GM19239 (cell line): ENCODE measurements at places on chromosomes 11 and 22.

DNA sequence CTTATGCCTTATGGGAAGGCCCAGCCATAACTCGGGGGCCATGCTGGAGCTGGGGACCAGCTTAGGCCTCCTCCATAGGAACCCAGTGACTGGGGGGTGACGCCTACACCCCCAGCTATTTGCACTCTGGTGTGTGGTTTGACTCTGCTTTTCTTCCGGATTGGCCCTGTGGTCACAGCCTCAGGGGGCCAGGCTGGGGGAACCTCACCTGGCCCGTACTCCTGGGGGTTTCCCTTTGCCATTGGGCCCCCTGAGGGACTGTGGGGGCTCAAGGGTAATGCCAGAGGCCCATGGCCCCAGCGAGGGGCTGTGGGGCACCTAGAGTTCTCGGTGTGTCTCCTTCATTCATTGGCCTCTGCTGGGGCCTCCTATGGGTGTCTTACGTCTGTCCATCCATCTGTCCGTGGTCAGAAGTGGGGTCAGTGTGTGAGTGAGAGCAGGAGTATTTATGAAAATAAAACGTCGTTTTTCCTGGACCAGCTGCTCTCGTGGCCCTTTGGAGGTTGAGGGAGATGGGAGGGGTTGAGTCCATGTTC, 6.3 kb upstream of the SH3BP1 start:
- DNase-seq = peak; percentile 81

- DNase-seq = peak; percentile 16
Measured at GRCh38 chr11:63761931-63762653, 6.5 kb downstream of the ZFTA start.

- no peak for DNase-seq
Measured at GRCh38 chr11:115065830-115066664, 387.7 kb downstream of the NXPE2 start.

DNA sequence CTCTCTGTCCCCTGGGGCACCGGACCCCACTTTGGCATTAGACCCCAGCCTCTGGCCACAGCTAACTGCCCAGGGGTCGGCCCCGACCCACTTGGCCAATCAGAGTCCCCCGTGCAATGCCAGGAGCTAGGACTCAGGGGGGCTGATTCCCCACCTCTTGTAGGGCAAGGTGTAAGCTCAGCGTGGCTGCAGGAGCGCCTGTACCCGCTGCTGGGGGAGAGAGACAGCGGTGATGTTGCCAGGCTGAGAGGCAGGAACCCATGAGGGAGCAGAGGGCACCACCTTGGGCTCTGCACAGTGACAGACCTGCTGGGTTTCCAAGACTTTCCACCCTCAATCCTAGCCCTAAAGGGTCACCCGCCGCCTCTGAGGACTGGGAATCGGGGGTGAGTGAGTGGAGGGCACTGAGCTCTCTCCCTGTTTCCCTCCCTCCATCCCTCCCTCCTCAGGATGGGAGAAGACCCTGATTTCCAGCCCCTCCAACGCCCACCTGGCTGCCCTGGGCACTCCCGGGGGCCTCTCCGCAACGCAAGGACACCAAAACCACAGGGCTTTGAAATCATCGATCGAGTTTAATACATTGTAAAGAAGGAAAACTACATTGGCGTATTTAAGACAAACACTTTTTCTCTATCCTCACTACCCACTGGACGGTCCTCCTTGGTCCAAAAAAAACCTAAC, 128.4 kb downstream of the ARHGAP8 start:
- no peak for DNase-seq

DNA sequence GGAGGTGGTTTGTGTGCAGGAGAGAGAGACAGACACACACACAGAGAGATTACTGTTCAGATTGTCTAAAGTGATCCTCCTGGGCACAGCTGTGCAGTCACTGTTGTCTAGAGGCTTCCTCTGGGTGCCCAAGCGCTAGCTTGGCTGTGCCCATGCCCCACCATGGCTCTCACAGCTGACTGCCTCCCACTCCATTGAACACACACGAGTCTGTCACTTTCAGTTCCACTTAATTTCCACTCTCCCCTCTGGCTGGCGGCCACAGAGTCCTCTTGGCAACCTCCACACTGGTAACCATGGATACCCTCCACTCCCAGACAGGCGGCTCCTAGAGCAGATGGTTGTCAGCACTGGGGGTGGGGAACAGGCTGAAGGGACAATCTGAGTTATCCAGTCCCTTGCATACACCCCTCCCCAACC, 29.1 kb downstream of the MAP6 start:
- DNase-seq = no peak

DNA sequence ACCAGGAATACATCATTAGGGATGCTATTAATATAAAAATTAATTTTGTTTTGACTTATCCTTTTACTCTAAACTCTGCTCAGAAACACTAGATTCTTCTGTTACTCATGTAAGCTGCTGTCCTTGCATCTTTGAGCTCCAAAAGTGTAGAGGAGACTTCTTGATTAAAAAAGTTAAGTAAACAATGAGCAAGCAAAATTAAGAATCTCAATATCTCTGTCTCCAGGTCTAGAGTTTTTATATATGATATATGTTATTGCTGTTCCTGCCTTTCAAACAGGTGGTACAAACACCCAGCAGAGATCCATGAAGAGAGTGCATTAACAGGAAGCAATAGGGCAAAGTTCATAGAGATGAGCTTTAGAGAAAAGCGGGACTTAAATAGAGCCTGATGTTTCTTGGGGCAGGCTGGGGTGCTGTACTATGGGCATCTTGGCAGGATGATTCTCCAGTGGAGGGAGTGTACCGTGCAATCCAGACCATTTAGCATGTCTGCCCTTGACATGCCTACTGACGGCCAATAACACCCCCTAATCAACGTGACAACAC, 6.9 kb downstream of the MAPK1 start:
- DNase-seq = no peak

DNA sequence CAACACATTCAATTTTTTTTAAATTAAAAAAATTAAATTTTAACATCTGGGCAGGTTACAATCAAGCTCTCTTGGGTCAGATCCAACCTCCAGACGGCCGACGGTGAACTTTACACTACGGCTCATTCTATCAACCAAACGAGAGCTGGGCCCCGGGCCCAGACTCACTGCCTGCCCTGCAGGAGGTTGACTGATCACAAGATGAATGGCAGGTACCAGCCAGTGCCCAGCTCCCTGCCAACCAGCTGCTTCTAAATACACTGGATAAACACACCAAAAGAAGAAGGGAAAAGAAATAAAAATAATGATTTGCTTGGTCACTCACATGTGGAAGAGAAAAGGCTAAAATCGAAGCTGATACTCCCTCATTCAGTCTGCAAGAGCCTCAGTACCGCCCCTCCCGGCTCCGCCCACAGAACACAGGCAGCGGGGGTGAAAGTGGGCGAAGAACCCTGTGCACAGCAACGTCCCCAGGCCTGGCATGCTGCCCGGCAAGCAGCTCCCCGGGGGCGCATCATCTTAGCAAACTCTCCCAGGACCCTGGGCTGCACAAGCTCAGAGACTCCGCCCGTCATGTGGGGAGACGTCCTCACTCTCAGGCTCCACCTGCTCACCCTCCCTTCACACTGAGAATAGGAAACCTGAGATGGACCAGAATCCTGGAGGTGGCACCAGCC, 303.4 kb downstream of the SHANK2 start:
- no peak for DNase-seq

GRCh38 chr11:34206407-34207300, 101.2 kb downstream of the NAT10 start:
- DNase-seq = no peak

GRCh38 chr11:118087931-118088330, 1.2 kb upstream of the SMIM35 start:
- DNase-seq = no peak

GRCh38 chr11:128361451-128362020, 225.8 kb downstream of the ETS1 start:
- DNase-seq = no peak

DNA sequence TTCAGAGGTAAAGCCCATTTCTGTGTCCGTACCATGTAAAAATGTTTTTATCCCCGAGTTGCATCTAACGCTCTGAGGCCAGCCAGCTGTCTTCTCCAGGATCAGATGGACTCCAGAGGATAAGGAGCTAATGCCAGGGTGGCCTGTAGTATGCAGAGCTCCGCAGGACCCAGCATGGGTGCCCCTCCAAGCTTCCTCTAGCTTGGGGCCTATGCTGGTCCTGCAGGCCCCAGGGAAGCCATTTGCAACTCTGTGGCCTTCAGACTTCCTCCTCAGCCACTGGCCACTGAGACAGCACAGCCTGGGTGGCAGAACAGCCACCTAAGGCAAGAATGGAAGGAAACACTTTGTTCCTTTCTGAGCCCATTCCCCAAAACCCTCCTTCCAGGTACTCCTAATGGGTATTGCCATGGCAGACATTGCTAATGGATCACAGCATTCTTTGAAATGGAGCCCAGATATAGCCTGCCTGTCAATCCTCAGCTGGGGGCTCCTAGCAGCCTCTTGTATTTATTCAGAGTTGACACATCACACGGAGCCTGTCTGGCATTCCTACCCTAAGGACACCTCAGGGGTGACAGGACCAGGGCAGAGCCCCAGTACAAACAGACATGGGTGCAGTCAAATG, 4.7 kb downstream of the ADA2 start:
- no peak for DNase-seq

DNA sequence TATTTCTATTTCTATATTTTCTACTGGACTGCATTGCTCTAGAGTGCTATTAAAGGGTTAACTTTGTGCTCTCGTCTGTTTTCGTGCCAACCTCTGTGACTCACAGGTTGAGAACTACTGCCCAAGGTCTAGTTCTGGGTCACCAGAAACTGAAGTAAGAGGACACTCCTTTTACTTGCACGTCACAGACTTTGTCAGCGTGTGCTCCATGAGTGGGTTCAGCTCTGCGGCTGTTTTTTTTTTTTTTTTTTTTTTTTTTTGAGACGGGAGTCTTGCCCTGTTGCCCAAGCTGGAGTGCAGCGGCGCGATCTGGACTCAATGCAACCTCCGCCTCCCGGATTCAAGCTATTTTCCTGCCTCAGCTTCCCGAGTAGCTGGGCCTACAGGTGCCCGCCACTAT, 49.8 kb downstream of the CLMP start:
- no peak for DNase-seq
